ENCODE measurements at places on chromosomes 5 and 9. TPM values are rescaled to one million over a fixed set of nuclear protein-coding genes. Genes with fewer than 3 reads are reported as not detected.

DNA sequence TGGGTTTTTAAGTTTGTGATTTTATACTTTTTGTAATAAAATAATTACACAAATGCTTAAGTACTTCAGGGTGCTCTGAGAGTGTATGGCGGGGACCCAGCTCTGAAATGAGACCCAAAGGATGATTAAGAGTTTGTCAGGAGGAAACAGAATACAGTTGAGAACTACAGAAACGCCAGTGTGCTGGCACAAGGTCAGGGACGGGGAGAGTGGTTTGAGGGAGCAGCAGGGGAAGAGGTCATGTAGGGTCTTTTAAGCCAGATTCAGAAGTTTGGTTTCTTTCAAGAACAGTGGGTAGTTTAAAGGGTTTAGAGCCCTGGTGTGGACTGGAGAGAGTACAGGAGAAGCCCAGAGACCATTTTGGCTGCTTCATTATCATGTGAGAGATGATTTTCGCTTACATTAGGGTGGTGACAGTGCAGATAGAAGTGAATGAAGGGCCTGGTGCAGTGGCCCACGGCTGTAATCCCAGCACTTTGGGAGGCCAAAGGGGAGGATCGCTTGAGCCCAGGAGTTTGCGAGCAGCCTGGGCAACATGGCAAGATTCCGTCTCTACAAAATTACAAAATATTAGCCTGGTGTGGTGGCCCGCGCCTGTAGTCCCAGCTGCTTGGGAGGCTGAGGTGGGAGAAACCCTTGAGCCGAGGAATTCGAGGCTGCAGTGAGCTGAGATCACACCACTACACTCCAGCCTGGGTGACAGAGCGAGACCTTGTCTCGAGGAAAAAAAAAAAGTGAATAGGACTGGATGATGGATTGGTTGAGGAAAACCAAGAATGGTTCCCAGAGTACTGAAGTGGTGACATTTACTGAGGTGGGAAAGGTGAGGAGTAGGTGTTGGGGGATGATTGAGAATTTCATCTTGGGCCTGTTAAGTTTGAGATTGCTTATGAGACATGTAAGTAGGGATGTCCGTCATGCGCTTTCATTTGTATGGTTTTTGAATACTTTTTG, 1.4 kb upstream of the ETF1 start:
- no peaks in the 10 kb centered on the region for H3K36me3 ChIP-seq
- H3K4me1 ChIP-seq, result peaks cover 17% of the 10 kb centered on the region
- peak overlapping the region; percentile 95 for H3K4me3 ChIP-seq
- peak overlapping the region; percentile 94 for H3K27ac ChIP-seq
- no peak for DNase-seq

The PCDHB6 gene
- 1.2 TPM for total RNA-seq

DNA sequence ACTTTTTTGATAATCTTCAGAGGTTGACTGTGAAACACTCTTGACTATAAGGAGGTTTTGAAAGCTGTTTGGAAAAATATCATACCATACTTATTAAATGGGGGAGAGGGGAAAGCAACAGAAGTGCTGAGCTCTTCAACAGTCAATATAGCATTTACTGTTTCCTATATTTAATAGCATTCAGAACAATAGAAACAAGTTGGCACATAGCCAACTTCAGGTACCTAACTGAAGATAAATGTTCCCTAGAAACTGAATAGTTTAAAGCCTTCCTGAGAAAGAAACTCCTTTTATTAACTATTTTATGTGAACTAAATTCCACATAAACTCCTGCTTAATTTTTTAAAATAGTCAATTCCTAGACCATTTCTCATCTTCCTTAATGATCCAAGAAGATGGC, 26.3 kb downstream of the SLC31A1 start:
- no peak for DNase-seq
- no peaks in the 10 kb centered on the region for H3K4me1 ChIP-seq
- no peak overlapping the region for H3K27ac ChIP-seq
- H3K27me3 ChIP-seq, result no peaks in the 10 kb centered on the region
- no peak overlapping the region for H3K4me3 ChIP-seq
- no peaks in the 10 kb centered on the region for H3K36me3 ChIP-seq

The ANKRD31 gene
- 0.67 TPM for total RNA-seq

DNA sequence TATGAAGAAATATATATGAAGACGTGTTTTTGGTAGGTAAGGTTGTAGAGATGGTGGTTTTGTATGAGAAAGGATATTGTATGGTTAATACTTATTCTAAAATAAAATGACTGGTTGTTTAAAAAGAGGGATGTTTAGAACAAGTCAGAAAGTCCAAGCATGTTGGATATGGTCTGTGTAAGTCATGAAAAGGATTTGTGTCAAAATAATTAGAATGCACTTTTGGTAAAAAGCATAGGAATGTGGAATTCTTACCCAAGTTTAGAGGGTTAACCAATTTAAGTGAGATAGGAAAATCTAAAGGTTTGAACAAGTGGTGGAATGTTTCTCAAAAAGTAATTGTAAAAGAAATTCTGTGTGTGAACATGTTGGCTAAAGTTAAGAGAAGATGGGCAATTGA, 1556.5 kb upstream of the C9orf72 start:
- H3K4me3 ChIP-seq, result no peak overlapping the region
- no peaks in the 10 kb centered on the region for H3K27me3 ChIP-seq
- no peak for DNase-seq
- H3K4me1 ChIP-seq, result no peaks in the 10 kb centered on the region
- no peak overlapping the region for H3K27ac ChIP-seq

The CCIN gene
- total RNA-seq, result 1.6 TPM

DNA sequence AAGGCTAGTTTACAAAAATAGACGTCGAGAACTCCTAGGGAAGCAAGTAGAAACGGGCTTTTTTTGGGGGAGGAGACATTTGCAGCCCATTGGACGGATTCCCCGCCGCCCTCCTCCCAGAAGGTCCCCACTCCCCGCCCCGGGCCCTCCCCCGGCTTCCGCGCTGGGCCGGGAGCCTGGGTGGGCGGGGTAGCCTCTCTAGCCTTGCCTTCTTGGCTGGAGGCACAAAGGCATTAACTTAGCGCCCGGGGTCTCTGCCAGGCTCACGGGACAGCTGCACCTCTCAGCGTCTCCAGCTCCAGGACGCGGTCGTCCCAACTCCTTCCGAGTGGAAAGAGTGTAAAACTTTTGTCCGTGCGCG, at the start of gene DMRTA1:
Gene DMRTA1, plus strand, starts transcription at position 236 of the 361 bp plus-strand sequence. CDS start 242 bp downstream, outside the sequence.
- no peaks in the 10 kb centered on the region for H3K4me1 ChIP-seq
- H3K27me3 ChIP-seq, result no peaks in the 10 kb centered on the region
- peak within 1 kb of the TSS; percentile 52 for H3K4me3 ChIP-seq
- peak; percentile 74 for DNase-seq
- H3K27ac ChIP-seq, result peak within 1 kb of the TSS; percentile 73

The ATG12 gene
- total RNA-seq, result 53.3 TPM

DNA sequence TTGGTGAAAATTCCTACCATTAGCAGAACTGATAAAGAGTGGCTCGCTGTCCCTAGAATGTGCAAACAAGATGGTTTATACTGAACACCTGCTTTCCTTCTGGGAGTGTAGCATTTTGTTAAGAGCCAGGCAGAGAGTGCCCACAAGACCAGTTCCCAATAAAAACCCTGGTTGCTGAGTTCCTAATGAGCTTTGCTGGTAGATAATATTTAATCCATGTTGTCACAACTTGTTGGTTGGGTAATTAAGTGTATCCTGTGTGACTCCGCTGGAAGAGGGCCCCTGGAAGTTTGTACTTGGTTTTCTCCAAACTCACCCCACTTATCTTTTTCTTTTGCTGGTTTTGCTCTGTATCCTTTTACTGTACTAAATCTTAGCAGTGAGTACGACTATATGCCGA, 39.5 kb upstream of the GOLGA1 start:
- no peak overlapping the region for H3K4me3 ChIP-seq
- H3K36me3 ChIP-seq, result no peaks in the 10 kb centered on the region
- H3K4me1 ChIP-seq, result no peaks in the 10 kb centered on the region
- DNase-seq, result no peak
- no peaks in the 10 kb centered on the region for H3K27me3 ChIP-seq

The OR1N1 gene
- not detected for total RNA-seq

DNA sequence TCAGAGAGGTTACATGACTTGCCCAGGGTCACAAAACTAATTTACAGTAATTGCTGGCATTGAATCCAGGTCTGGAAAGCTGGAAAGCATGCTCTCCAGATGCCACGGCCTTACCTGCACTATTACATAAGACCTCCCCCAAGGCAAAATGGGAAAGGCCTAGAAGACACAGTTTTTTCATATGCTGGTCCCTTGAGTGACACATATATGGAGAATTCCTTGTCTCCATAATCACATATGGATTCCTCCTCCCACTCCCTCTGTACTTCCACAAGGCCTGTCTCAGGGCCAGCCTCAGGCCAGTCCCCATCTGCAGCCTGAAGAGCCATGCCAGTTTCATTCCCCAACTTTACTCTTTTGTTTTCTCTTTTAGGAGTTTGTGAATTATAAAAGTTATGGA, 28.6 kb upstream of the MEIKIN start:
- H3K36me3 ChIP-seq, result no peaks in the 10 kb centered on the region
- H3K4me3 ChIP-seq, result no peak overlapping the region
- no peak overlapping the region for H3K27ac ChIP-seq
- no peaks in the 10 kb centered on the region for H3K27me3 ChIP-seq
